ENCODE measurements at places on chromosomes 3 and 15. TPM values are rescaled to one million over a fixed set of nuclear protein-coding genes. Genes with fewer than 3 reads are reported as not detected.

CSPG5 gene
- total RNA-seq, result 0.09 TPM

GREM1 gene
- 181 TPM for total RNA-seq

CKMT1A gene
- not detected for total RNA-seq

SPATA16 gene
- not detected for total RNA-seq

SAMD7 gene
- total RNA-seq, result not detected

CCDC174 gene
- 40.5 TPM for total RNA-seq

GUCA1C gene
- not detected for total RNA-seq

All from fibroblast of the aortic adventitia (primary cell).